ENCODE measurements at places on chromosomes 2 and 18. TPM values are rescaled to one million over a fixed set of nuclear protein-coding genes. Genes with fewer than 3 reads are reported as not detected.

- DNase-seq, result no peak
Observed at GRCh38 chr2:219287580-219288265, 8.6 kb downstream of the DNAJB2 start.

DNA sequence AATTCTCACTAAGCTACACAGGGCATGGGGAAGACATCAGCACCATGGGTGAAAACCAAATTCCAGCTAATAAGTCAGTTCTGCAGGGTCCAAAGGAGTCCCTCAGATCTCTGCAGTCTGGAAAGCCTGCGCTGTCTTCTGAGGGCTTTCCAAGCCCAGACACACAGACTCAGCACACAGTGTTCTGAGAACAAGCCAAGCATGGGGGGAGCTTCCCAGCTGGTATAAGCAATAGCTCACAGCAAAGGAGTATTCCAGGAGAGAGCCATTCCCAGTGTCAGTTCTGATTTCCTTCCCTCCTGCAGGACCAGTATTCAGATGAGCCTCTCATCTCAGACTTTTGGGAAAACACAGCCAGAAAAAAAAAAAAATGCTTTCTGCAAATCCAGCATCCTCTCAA, 370.8 kb downstream of the TNS1 start:
- no peak for DNase-seq

The CDH7 gene
- not detected for total RNA-seq

The SLC5A7 gene
- total RNA-seq, result 0.78 TPM

- DNase-seq, result no peak
Observed at GRCh38 chr2:112600634-112601033, 16.2 kb downstream of the CHCHD5 start.
